Activated CD4-positive, alpha-beta T cell treated with anti-CD3 and anti-CD28 coated beads, Interleukin-10, Interleukin-2, amounts not matched to agents 100 ng/mL and 50 ng/mL, durations not matched to agents 16 hours and 8 hours (primary cell): ENCODE measurements at places on chromosomes 4 and X.
A peak's percentile ranks its signal among the peaks of the same experiment; 100 is the strongest.

GRCh38 chr4:90852237-90852636, 725.0 kb downstream of the CCSER1 start:
- DNase-seq, result no peak

GRCh38 chr4:85952972-85953650, 406.7 kb downstream of the MAPK10 start:
- no peak for DNase-seq

DNA sequence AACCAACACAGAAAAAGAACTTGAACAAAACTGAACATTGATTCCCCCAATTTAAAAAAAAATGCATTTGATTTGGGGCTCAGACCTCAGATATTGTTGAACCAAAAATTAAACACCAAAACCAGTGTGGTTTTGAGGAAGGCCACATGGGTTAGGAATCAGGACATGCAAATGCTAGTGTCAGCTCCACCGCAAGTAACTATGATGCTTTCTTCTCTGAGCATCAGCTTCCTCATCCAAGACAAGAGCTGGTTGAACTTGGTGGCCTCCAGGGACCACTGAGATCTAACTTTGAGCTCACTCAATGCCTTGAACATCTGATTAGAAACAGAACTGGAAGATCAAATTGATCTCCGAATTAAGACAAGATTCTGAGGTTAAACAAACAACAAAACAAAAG, 142.9 kb upstream of the NWD2 start:
- DNase-seq, result no peak

DNA sequence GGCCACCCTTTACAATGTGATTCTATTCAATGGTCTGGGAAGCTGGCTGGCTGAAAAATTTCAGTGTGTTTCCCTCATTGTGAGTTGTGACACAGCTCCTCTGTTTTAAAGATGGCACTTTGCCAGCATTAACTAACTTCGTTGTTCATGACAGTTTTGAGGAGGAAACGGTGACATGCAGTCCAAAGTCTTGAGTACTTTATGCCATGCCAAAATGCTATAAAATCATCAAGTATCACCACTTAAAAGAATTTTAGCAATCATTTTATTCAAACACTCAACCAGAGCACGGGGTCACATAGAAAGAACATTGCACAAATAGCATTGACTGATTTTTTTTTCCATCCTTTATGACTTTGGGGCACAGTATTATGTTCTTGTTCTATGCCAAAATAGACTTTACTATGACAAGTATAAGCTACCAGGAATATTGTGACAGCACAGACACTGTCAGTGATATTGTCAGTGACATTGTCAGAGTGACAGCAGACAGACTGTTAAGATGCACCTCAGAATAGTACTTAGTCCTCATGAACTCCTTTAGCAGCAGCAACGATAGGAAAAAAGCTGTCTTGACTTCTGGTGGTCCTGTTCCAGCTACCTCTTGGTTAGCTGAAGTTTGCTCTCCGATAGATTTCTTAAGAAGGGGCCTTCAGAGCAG, 46.7 kb downstream of the CXCL13 start:
- no peak for DNase-seq

GRCh38 chrX:112223391-112223790, 140.8 kb upstream of the TRPC5 start:
- no peak for DNase-seq

- no peak for DNase-seq
Observed at GRCh38 chrX:630612-631496, at the start of gene SHOX. Gene SHOX (plus strand): TSS chrX:630791. CDS start chrX:630898, 107 bp downstream.

DNA sequence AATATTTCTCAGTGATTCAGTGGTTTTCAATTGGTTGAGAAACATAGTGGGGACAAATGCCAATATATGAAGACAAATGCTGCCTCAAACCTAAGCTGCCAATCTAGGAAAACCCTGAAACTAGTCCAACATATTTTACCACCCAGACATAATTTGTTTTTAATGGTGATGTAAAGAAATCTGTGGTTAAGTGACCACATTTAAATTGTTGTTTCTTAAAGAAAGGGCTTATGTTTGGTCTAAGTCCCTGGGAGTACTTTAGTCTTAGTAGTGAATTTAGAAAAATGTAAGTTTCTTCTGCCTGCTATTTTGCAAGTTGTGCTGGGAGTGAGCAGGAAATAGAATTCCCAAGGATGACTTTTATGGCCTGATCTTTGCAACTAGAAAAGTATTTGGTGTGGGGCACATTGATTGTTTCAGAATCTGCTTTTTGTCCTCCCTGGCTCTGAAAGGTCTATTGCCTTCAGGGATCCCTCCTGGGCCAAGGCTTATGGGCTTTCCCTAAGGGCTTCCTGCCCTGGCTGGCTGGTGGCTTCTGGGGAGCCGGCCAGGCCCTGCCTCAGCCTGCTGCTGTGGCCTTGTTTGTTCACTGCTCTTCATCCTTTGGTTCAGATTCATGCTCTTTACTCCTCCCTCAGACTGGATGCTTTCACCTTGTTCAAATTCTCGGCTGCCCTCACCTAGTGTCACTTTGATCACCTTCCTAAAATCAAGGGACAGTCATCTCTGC, 169.8 kb upstream of the JADE1 start:
- DNase-seq, result no peak

DNA sequence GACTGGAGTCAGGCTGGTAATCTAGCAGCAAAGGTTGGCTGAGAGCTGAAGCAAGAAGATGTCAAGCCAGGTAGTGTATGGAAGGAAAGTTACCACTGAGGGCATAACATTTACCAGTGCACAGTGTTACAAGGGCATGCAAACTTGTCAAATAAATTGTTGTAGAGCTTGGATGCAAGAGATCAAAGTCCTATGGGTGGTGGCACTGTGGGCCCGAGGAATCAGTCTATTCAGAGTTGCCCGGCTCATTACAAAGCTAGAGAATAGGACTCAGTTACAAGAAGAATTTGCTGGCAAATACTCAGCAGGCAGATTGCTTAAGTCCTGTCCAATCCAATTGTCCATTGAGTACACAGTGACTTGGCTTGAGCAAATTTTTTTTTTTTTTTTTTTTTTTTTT, 2043.8 kb downstream of the ARAP2 start:
- DNase-seq, result no peak

DNA sequence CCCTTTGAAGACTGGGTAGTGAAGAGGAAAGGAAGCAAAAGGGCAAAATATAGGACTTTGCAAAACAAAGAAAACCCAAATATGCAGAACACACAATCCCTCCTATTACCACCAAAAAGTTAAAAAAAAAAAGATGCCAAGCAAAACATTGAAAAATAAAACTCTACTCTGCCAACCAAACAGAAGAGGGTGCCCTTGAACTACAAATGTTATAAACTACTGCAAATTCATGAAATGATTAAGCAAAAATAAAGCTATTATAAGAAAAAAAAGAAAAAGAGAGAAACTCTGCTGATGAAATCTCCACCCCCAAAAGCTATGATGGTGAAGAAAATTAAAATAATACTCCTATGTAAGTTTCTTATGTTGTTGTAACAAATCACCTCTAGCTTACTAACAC, 168.5 kb upstream of the STK26 start:
- peak; percentile 17 for DNase-seq

DNA sequence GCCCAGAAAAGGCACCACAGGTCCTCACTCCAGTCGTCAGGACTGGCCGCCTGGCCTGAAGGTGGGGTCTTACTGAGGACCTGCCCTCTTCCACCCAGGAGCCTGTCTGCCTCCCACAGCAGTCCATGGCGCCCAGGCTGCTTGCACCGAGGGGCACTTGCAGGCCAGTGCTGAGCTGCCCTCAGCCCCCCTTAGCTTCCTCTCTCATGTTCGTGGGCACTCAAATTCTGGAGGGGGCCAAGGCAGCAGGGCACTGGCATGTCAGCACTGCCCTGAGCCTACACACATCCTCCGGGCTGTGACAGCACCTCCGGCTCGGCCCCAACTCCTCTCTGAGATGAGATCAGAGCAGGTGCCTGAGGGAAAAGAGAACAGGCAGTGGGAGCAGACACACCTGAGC, 27.2 kb upstream of the ZBTB33 start:
- DNase-seq, result no peak

GRCh38 chr4:53424280-53424679, 46.8 kb downstream of the FIP1L1 start:
- no peak for DNase-seq

DNA sequence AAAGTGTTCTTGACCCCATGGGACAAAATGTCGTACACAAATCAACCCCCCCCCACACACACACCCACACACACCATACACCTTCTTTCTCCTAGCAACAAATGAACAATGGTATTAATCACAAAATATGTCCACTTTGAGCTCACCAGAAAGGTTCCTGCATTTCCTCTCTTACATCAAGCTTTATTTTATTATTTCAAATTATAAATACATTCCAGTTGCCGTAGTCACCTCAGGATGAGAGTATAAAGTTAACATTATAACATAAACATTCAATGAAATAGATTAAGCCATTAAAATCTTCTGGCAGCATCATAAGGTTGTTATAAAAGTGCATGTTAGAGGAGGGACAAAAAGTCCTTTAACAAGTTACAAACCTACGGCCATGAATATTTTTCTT, 7.3 kb downstream of the XK start:
- DNase-seq, result no peak

- DNase-seq, result peak; percentile 88
Observed at GRCh38 chr4:8414377-8414776, 26.1 kb downstream of the ACOX3 start.

- peak; percentile 8 for DNase-seq
Observed at GRCh38 chrX:107556967-107557366, 71.3 kb upstream of the PRPS1 start.

- DNase-seq, result no peak
Observed at GRCh38 chr4:99156992-99157391, 12.9 kb upstream of the ADH4 start.

GRCh38 chrX:13376857-13377549, 57.1 kb upstream of the ATXN3L start:
- peak; percentile 27 for DNase-seq

- no peak for DNase-seq
Observed at GRCh38 chr4:76091052-76091451, 16.5 kb downstream of the ART3 start.
